Vagina (tissue), 2 donors: ENCODE measurements at places on chromosomes 1 and 21.

DNA sequence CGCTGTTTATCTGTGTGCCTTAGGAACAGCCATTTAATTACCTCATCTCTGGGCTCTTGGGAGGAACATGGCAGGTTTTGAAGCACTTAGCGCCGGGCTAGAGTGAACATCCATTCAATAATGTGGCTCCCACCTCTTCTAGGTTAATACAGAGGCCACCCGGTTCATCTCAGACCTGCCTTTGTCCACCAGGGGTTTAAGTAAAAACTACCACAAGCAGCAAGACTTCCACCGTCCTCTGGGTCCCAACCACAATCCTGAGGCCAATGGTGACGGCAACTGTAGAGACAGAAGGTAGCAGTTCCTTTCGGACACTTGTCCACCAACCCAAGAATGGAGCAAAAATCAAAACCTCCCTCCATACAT lies 924 bp upstream of the DDOST start:
- DNase-seq = no peak

DNA sequence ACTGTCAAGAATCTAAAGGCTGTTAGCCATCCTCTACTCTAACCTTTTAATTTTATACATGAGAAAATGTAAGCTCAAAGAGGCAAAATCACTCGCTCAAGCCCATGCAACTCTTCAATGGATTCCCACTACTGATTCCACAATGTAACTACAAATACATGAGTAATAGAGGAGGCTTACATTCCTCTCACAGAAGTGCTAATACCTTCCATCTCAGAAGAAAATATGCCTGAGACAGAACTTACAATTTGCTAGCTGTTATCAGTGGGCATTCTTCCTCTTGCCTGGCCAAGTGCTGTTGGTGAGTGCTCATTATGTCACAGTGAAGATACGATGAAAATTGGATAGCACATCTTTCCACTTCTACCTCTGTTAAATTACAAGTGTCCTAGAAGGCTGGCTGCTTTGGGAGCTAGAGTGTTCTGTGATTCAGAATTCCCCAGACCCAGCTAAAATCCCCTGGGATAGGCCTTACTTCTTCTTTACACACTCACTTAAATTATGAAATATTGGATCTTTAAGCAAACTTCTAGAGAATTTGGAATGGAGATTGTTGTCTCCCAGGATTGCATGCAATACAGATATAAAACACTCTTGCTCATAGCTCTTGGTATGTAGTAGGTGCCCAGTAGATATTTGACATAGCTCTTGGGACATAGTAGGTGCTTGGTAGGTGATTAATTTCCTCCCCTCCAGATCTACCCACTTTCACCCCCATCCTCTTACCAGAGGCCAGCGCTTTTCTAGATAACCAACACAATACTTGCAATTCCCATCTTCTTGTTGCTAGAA lies 24.1 kb downstream of the BCL9 start:
- DNase-seq = no peak

GRCh38 chr1:80925130-80925805 lies 875.5 kb upstream of the ADGRL2 start:
- no peak for DNase-seq

DNA sequence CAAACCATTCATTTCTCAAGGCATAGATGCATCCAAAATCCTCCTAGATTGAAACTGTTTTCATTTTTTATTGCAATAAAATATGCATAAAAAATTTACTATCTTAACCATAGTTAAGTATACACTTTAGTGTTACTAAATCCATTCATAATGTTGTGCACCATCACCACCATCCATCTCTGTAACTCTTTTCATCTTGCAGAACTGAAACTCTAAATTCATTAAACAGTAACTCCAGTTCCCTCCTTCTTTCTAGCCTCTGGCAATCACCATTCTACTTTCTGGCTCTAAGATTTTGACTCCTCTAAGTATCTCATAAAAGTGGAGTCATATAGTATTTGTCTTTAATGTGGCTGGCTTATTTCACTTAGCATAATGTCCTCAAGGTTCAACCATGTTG lies 236.8 kb downstream of the SMYD3 start:
- DNase-seq = no peak

DNA sequence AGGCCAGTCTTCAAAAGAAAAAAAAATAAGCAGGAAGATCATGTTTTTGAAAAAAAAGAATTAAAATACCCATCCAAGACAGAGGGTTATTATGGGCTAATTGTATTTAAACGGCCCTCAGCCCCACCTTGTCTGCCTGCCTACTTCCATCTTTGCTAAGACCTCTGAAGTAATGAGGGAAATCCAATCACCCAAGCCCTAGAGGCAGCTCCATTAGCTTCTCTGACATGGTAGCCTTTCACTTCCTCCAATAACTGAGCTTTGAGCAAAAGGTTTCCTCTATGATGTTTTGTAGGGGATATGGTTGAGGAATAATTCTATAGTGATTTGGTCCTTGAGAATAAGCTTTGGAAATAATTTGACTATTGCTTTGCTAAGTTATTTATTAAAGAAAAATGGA lies 178.2 kb upstream of the SGIP1 start:
- DNase-seq = no peak

GRCh38 chr1:73910466-73910865 lies 287.5 kb downstream of the LRRIQ3 start:
- no peak for DNase-seq

DNA sequence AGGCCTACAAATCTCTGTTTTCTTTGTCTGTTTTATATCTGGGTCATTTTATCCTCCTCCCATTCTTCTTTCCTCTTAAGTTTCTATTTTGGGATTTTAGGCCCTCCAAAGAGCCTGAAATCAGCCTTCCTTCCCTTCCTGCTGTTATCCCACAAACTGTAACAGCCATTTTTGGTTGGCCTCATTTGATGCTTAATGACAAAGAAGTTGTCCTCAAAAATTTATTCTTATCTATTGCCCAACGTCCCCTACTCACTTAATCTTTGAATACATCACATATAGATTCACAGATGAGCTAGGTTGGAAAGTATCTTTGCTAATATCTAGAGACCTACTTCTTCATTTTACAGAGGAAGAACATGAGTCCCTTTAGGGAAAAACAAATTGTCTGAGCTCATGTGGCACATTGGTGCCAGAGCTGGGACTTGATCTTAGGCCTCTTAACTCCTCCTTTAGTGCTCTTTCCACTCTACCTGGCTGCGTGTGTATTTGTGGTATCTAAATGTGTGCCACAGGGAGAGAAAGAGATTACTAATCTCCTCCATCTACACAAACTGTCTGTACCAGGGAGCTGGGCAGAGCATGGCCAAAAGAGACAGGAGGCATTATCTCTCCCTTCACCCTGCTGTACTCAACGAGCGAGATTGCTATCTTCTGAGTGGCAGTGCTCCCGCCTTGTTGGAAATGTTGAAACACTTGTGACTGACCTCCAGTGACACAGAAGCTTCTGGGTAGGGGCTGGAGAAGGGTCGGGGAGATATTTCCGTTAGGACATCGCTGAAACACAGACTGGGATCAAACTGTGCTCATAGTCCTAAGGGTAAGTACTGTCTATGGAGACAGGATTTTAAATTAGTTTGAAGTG lies 30.1 kb downstream of the RHEX start:
- no peak for DNase-seq

- no peak for DNase-seq
Measured at GRCh38 chr1:233127157-233127556, 168.4 kb downstream of the PCNX2 start.

DNA sequence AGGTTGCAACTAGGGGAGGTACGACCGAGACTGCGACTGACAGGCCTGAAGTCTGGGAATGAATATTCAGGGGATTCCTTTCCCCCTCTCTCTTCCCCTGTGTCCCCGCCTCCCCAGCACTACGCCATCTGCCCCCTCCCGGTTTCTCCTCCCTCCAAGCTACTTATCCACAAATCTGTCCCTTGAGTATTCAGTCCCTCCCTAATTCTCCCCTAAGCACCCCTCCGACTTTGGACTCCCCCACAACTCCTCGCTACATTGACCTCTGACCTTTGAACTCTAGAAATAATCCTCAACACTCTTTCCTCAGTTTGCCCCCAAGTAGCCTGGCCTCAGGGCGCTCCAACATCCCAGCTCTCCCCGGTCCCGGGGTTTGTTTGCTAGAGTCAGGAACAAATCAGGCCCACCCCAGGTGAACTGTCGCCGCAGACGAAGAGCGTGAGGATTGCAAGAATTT lies 393 bp downstream of the LYSMD1 start:
- no peak for DNase-seq

GRCh38 chr1:218025454-218025853 lies 259.6 kb upstream of the RRP15 start:
- DNase-seq = no peak

DNA sequence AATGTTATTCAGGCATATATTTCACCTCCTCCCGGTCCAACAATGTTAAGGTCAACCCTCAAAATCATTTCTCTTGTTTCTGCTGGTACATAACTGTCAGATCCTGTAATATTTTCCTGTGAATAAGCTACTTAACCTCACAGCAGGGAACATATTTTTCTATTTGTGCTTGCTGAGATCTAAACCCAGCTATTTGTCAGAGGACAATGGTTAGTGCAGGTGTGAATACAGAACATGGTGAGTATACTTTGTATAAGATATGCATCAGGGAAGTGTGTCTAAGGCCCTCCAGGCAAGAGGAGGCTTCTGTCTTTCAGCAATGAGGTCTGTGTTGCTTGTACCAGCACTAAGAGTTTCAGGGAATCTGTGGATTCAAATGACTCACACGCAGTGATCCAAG lies 970.6 kb downstream of the NCAM2 start:
- DNase-seq = no peak

DNA sequence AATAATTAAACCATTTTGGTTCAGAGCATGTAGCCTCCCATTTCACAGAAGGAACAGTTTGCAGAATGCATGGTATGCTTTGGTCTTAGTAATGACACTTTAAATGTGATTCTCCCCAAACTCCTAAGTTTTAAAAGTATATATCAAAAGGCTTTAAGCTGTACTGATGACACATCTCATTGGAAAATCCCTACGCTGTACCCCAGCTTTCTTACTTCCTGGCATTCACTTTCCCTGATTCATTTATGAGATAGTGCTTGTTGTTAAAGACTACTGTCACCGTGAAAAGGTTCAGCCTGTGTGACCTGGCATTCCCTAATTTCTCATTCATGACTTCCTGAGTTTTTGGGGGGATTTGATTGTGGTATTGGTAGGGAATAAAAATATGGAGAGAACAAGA lies 53.4 kb downstream of the MPZL1 start:
- no peak for DNase-seq

- no peak for DNase-seq
Measured at GRCh38 chr21:28773036-28773435, 219.6 kb downstream of the LTN1 start.

GRCh38 chr1:1110561-1110971 lies 5.3 kb downstream of the C1orf159 start:
- no peak for DNase-seq
